COR-L47 (cell line): ENCODE measurements at places on chromosomes 5 and 9.

- DNase-seq = no peak
Observed at GRCh38 chr9:109181284-109181683, 14.2 kb upstream of the FRRS1L start.

GRCh38 chr9:117825609-117826347, 121.6 kb downstream of the TLR4 start:
- no peak for DNase-seq

GRCh38 chr9:105127863-105128220, 116.6 kb upstream of the SLC44A1 start:
- DNase-seq = no peak

DNA sequence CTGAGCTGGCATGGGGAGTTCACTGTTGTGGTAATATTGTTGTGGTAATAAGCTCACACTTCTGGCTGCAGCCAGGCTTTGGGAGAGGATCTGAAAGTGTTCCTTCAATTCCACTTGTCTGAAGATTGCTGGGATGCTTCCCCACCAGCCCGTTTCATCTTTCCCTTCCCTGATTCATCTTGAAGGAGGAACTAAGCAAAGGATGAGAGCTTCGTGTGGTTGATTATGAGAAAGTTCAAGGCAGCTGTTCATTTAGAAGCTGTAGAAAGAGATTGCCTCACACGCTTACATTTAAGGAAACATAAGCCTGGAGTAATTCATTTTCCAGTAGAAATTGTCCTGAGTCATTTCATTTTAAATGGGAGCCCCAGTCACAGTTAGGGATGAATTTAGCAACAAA, 122.4 kb upstream of the GAS1 start:
- no peak for DNase-seq

GRCh38 chr5:172776235-172776594, 5.2 kb upstream of the DUSP1 start:
- DNase-seq = no peak

DNA sequence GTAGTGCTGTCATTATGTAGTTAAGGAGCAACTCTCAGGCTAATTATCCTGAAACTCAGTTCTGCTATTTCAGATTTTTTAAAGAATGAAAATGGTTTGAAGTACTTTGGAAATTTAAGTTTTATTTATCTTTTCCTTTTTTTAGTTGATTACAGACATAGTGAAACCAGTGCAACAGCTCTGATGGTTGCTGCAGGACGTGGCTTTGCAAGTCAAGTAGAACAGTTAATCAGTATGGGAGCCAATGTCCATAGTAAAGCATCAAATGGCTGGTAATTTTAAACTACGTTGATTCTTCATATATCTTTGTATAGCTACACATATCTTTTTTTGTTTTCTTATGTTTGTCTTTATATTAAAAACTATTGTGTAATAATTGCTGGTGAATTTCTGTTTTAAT, 34.9 kb downstream of the YTHDC2 start:
- DNase-seq = no peak

DNA sequence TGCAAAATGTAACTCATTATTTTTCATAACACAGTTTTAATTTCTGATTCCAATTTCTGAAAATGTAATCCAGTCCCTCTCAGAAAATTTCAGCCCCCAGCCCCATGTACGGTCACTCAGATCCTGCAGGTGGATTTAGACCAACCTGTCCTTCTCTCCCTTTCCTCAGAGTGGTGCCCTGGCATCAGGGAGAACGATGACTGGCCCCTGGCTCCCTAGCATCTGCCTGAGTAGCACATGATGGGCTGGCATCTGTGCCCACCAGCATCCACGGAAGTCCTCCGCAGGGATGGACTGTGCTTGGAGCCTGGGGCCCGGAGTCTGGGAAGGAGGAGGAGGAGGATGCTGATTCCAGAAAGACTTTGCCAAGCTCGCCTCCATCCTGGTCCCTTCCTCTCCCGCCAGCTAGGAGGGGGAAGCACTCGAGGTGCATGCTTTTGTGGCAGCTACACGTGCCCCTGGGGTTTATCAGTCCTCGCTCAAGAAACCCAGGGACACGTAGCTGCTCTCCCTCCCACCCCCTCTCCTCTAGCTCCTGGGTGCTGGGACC, 54.4 kb upstream of the RUFY1 start:
- DNase-seq = peak; percentile 24

DNA sequence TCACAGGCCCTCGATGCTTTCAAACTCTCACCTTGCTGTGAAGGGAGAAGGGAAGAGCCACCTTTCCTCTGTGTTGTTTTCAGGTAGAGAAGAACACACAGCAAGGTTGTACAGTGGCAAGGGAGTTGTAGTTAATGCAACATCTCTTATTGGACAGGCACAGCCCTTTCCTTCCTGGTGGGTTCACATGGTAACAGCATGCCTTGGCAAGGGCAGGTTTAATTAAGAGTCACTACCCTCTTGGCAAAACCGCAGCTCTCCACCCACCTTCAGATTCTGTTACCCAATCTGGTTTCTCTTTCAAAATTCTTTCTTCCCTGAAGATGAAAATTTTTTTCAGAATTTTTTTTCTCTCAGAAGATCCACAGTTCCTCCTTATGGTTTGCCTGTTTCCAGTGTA, 253.1 kb downstream of the TLR4 start:
- DNase-seq = peak; percentile 76

DNA sequence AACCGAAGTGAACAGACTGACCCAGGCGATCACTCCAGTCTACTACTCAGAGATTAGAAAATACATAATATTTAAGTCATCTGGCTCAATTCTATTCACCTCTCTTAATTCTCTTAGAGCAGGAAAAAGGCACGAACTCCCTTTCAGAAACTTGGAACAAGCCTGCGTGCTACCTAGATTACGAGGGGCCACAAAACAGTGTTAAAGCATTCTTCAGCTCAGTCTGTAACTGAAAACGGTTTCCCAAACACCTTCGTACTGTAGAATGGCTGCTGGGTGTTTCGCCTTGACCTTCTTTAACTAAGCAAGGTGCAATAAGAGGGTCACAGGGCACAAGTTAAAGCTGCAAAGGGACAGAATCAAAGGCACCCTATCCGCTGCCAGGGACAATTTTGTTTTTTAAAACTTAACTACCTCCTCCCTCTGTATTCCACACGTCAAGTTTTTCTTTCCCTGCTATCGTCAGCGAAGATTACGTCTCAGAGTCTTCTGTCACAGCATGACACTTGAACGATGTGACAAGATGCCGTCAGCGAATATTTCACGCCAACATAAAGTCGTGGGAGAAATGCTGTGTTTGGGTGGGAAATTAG, 687 bp downstream of the LYSMD3 start:
- no peak for DNase-seq

- DNase-seq = no peak
Observed at GRCh38 chr5:172505845-172506244, 51.5 kb upstream of the SH3PXD2B start.

- DNase-seq = no peak
Observed at GRCh38 chr5:35593338-35593737, 24.3 kb upstream of the SPEF2 start.

DNA sequence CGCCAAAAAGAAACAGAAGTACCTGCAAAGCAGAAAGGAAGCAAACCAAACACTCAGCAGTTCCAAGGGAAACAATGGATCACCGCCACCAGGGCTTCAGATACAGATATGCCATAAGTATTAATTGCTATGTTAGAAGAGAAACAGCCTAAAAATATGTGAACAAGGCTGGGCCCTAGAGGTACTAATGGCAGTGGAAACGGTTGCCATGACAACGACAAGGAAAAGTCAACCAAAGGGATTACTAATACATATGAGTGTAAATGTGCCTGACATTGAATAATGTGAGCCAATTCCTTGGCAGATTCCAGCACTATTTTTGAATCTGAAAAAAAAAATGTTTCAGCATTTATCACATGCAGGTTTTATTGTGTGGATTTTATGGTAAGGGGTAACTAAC, 75.0 kb downstream of the CAVIN4 start:
- DNase-seq = peak; percentile 30
